ENCODE measurements at places on chromosomes 2 and 18. TPM values are rescaled to one million over a fixed set of nuclear protein-coding genes. Genes with fewer than 3 reads are reported as not detected.

STK39 gene
- polyA plus RNA-seq: 7.6 TPM

TMEM178A gene
- polyA plus RNA-seq: 2.0 TPM

SERPINB12 gene
- not detected for polyA plus RNA-seq

RGPD4 gene
- 0.04 TPM for polyA plus RNA-seq

ACOXL gene
- not detected for polyA plus RNA-seq

GREB1 gene
- not detected for polyA plus RNA-seq

FAHD2A gene
- polyA plus RNA-seq: 44.1 TPM

ADAM23 gene
- polyA plus RNA-seq: 1.7 TPM

PREPL gene
- 18.4 TPM for polyA plus RNA-seq

MALL gene
- 2.4 TPM for polyA plus RNA-seq

COL6A3 gene
- 522 TPM for polyA plus RNA-seq

LINC00305 gene
- not detected for polyA plus RNA-seq

DNAH6 gene
- polyA plus RNA-seq: 0.01 TPM

STPG4 gene
- 0.06 TPM for polyA plus RNA-seq

EFHD1 gene
- 60.0 TPM for polyA plus RNA-seq

PKDCC gene
- polyA plus RNA-seq: 6.6 TPM

ANKZF1 gene
- 30.0 TPM for polyA plus RNA-seq

HOXD10 gene
- polyA plus RNA-seq: 12.6 TPM

ZNF892 gene
- polyA plus RNA-seq: 0.71 TPM

POTEC gene
- not detected for polyA plus RNA-seq

UGP2 gene
- polyA plus RNA-seq: 53.6 TPM

AGXT gene
- not detected for polyA plus RNA-seq

WDSUB1 gene
- polyA plus RNA-seq: 4.5 TPM

FRZB gene
- polyA plus RNA-seq: 0.23 TPM

M1AP gene
- 0.47 TPM for polyA plus RNA-seq

C2orf80 gene
- polyA plus RNA-seq: not detected

NIF3L1 gene
- polyA plus RNA-seq: 51.3 TPM

KRTCAP3 gene
- 0.47 TPM for polyA plus RNA-seq

MEIS1 gene
- polyA plus RNA-seq: 65.7 TPM

CAPG gene
- 135 TPM for polyA plus RNA-seq

NT5DC4 gene
- polyA plus RNA-seq: not detected

SPDYA gene
- polyA plus RNA-seq: 0.10 TPM

GYPC gene
- polyA plus RNA-seq: 236 TPM

MYO3B gene
- not detected for polyA plus RNA-seq

GPR75 gene
- polyA plus RNA-seq: 1.5 TPM

TMEM17 gene
- 2.8 TPM for polyA plus RNA-seq

RGPD3 gene
- polyA plus RNA-seq: 0.10 TPM

C1QL2 gene
- not detected for polyA plus RNA-seq

GAL3ST2 gene
- not detected for polyA plus RNA-seq

SATB2 gene
- polyA plus RNA-seq: 2.7 TPM

CRACDL gene
- polyA plus RNA-seq: not detected

SKOR2 gene
- polyA plus RNA-seq: not detected

IL1RL1 gene
- polyA plus RNA-seq: not detected

ABCG5 gene
- not detected for polyA plus RNA-seq

CNGA3 gene
- not detected for polyA plus RNA-seq

CRYGA gene
- polyA plus RNA-seq: not detected

RBKS gene
- polyA plus RNA-seq: 2.2 TPM
